ENCODE measurements at places on chromosomes 2 and 18.

DNA sequence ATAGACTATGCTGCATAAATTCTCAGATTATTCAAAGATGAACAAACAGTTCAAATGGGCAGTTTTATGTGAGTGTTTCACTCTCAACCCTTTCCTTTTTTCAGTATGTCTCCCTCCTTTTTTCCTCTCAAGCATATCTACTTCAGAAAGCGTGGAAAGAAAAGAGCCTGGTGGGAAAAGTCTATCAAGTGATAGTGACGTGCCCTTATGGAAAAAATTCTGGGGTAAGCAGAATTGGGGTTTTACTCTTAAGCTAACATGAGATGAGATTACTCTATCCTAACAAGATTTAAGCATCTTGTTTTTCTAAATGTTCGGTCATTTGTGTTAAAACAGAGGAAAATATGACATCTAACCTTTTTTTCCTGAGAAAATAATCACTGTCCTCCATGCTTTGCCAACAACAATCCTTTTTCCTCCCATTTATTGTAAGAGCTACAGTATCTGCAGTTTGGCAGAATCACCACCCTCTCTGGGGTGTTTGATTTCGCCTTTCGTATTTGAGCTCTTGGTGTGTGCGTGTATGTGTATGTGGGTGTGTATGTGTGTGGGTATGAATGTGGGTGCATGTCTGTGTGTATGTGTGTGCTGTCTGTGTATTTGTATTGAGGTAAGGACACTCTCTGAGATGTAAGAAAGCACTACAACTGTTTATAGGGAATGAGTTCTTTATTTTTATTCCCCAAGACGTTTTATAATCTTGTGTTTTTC, 143.9 kb upstream of the L3MBTL4 start:
- no peak for DNase-seq

- no peak for DNase-seq
Observed at GRCh38 chr2:95023222-95023597, 2.3 kb upstream of the MAL start.

- DNase-seq = no peak
Observed at GRCh38 chr2:224133387-224133786, 94.3 kb upstream of the SERPINE2 start.

DNA sequence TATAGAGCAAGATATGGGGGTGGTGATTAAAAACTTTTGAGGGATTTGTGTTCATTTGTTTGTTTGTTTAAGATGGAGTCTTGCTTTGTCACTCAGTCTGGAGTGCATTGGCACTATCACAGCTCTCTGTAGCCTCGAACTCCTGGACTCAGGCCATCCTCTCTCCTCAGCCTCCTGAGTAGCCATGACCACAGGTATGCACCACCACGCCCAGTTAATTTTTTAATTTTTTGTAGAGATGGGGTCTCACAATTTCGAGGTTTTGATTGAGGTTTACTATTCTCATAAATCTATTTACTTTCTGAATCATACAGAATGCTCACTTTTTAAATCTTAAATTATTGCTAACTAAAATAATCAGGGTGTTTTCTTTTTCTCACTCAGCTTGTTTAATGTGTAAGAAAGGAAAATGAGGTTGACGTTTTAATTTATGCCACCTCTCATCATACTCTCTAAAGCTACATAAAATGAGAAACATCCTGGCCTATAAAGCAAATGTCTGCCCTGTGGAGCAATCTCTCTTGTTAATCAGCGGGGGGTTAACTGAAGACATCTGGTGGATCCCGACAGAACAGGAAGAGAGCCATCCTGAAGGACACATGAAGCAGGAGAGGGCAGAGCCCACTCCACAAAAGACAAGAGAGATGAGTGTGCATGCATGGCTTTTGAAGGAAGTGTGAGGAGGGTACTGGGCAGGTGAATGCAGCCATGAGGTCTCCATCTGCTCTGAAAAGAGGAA, 589.1 kb upstream of the SLC8A1 start:
- DNase-seq = no peak

GRCh38 chr18:71106701-71107100, 817.9 kb downstream of the SOCS6 start:
- no peak for DNase-seq

GRCh38 chr18:58991167-58991798, 126.6 kb downstream of the ZNF532 start:
- no peak for DNase-seq

- peak; percentile 67 for DNase-seq
Observed at GRCh38 chr2:241102239-241102803, at the start of gene MTERF4. Gene MTERF4 (minus strand): TSS chr2:241102287. CDS start chr2:241102273, 14 bp downstream.

DNA sequence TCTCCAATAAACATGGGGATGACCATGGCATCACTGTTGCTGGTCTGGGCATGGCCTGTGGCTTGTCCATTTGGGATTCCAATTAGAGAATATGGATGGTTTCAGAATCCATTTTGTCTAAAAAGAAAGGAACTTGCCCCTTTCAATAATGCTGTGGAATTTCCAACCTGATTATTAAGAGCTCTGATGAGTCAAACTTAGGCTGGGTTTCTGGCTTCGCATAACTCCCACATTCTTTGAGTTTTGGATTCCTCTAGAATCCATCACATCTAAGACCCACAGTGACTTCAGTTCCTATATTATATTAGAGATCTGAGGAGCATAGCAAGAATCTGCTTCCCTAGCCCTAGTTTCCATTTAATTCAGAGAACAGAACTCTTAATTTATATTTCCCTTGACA, 531.5 kb downstream of the TNS1 start:
- DNase-seq = no peak

DNA sequence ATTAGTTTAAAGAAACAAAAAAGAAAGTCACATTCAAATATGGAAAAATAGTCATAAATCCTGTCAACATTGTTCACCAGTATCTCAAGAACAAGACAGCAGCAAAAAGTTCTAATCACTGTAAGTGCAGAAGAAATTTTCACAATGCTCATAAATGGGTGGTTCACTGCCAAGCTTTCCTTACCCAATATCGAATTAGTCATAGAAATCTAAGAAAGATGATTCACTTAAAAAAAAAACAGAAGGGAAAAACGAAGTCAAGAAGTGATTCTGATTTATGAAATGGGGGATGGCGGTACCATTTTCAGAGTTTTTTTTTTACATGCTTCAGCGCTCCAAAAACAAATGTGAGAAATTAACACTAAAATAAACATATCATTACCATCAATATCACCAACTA, 156.7 kb downstream of the EXOC6B start:
- DNase-seq = no peak

DNA sequence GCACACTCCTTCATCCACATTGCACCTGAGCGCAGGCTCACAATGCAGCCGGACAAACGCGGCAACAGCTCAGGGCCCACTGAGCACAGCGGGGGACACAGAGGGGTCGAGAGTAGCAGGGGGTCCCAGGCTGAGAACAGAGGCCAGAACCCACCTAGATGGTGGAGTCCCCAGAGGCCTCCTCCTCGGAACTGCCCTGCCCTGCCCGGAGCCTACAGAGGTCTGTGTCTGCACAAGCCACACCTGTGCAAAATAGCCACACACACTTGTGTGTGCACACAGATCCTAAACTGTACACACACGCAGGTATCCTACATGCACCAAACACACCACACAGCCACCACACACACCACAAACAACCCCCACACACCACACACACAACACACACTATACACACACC, 72.8 kb downstream of the TMEM18 start:
- DNase-seq = no peak

DNA sequence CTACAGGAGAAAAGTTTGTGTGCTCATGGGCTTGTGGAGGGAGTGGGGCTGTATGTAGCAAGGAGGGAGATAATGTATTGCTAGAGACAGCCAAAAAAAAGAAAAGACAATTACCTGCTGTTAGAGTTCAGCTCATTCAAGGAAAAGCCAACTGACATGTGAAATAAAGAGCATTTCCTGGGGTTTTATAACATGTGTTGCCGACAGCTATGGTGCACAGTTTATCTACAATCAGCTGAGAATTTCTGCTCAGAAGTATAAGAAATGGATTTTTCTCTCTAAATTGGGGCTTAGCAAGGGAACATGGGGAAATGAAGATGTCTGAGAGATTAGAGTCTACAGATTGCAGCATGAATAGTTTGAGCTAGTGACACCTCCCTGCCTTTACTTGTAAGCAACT, 674.1 kb downstream of the SUCLG1 start:
- DNase-seq = no peak

GRCh38 chr2:18244845-18245244, 315.6 kb downstream of the RDH14 start:
- DNase-seq = no peak

GRCh38 chr2:61288070-61288841, 126.3 kb downstream of the C2orf74 start:
- no peak for DNase-seq

GRCh38 chr2:68738906-68739594, 4.4 kb downstream of the ARHGAP25 start:
- no peak for DNase-seq

GRCh38 chr2:239611222-239611795, 210.5 kb upstream of the HDAC4 start:
- no peak for DNase-seq

- DNase-seq = no peak
Observed at GRCh38 chr2:70089220-70089982, 2.1 kb downstream of the PCBP1 start.

DNA sequence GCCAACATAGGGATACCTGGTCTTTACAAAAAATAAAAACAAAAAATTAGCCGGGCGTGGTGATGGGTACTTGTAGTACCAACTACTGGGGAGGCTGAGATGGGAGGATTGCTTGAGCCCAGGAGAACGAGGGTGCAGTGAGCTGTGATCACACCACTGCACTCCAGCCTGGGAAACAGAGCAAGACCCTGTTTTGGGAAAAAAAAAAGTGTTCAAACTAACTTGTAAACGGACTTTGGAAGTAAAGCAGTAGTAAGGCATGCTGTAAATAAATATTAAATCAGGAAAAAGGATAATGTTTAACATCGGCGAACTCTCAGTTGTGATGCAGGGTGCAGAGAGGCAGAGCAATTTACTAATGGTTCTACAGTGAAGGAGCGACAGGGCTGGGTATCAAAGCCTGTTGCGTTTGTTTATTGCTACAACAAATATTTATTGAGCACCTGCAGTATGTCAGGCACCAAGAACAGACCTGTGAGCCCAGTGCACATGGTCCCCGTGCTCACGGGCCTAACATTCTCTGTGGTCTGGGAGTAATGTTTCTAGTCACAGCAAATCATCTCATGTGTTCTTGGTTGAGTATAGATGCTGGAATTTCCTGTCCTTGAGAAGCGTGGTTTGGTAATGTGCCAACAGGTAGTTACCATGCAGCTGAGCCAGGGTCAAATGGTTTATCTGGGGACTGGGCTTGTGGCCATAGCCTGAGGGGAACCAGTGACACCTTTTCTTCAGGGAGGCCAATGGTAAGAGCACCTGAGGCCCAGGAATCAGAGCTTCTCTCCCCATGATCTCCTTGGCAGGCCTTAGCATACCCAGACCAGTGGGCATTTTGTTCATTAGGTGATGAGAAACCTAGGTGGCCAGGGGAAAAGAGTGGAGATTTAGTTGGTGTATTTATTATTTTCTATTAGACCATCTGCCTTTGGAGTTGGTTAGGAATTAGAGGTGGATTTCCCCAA, 27.9 kb upstream of the GREB1 start:
- DNase-seq = no peak

- no peak for DNase-seq
Observed at GRCh38 chr2:18637196-18637595, 47.8 kb upstream of the NT5C1B start.

DNA sequence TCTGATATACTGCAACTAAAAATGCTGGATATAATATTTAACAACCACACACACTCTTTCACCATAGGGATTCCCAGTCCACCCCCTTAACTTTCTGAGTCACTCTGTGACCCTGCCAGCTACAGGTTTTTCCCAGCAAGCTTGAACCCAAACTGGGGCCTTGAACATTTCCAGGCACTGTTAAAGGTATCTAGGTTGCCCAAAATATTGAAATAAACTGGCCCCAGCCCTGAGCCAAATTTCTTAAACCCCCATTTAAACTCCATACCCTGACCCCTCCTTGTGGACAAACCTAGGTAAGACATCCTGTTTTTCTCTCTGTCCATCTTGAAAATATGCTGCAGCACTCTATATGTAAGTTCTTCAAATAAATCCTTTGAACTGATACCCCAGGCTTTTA, 19.7 kb upstream of the DCTN1 start:
- no peak for DNase-seq

DNA sequence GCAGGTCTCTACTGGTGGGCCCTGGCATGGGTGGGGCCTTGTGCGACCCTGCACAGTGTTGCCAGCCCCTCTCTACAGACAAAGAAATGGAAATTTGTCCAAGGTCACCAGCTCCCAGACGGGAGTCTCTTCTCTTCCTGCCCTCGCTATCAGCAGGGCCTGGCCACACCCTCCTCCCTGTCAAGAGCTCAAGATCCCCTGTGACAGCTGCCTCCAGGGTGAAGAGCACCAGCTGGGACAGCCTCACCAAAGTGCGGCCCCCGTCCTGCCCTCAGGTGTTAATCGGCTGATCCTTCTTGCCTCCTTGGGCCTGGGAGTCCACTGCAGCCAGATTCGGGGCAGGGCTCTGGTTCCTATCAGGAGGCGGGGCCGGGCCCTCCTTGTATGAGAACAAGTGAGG, 259.1 kb downstream of the TWIST2 start:
- no peak for DNase-seq

- no peak for DNase-seq
Observed at GRCh38 chr2:33411765-33412164, 64.7 kb upstream of the RASGRP3 start.

DNA sequence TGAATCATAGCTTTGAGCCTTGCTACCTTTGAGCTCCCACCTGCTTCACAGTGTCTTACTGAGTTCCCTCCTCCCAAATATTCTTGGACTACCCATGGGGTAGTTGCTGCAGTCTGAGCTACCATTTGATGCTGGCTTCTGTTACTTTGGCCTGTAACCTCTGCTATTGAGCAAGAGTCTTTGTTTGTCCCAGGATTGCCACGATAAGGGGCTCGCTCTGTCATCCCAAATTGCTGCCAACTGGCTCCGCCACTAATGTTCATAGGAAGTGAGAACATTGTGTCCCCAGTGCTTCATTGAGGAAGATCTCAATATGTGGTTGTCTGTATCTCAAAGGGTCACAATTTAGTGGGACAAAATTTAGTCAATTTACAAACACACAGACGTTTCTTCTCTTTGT, 103.8 kb downstream of the TRIM43 start:
- no peak for DNase-seq

GRCh38 chr2:96808176-96808837, 7.8 kb upstream of the CNNM3 start:
- no peak for DNase-seq

DNA sequence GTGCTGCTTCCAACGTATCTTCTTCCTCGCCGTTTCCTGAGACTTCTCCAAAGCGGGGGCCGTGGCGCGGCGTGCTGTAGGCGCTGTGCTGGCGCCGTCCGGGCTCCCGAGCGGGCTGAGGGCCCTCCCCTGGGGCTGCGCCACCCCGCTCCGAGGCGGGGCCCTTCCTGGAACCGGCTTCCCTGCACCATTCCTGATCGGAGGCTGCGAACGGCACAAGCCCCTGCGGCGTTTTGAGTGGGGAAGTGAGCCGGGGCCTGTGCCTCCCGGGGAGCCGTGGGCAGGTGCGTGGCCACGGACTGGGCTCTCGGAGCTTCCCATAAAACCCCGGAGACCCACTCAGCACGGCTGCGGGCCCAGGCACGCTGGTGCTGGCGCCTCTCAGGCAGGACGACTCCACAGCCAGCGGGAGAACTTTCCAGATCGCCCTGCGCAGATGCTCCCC, 74.7 kb downstream of the PSMG2 start:
- DNase-seq = no peak

Data from NCI-H748 treated with DMSO at 0.1 percent for 48 hours (cell line).